ENCODE measurements at places on chromosomes 12 and 14. TPM values are rescaled to one million over a fixed set of nuclear protein-coding genes. Genes with fewer than 3 reads are reported as not detected.

The HCAR2 gene
- total RNA-seq, result not detected

The DGLUCY gene
- total RNA-seq, result 42.6 TPM

The DPPA3 gene
- not detected for total RNA-seq

The ITGB7 gene
- total RNA-seq, result 0.54 TPM

The LHX5 gene
- total RNA-seq, result not detected
